ENCODE measurements at places on chromosomes 6 and 20. TPM values are rescaled to one million over a fixed set of nuclear protein-coding genes. Genes with fewer than 3 reads are reported as not detected.

PXDC1 gene
- total RNA-seq: 86.7 TPM

PNLDC1 gene
- total RNA-seq: not detected

GPX5 gene
- total RNA-seq: not detected

TBX18 gene
- 8.8 TPM for total RNA-seq

C4B gene
- 6.3 TPM for total RNA-seq

CYP24A1 gene
- 0.29 TPM for total RNA-seq

CALHM5 gene
- 2.2 TPM for total RNA-seq

DACT2 gene
- 0.88 TPM for total RNA-seq

CCN5 gene
- 1.3 TPM for total RNA-seq

NKX2-4 gene
- not detected for total RNA-seq

WFDC10B gene
- not detected for total RNA-seq

MCHR2 gene
- total RNA-seq: not detected

SLC22A3 gene
- 19.3 TPM for total RNA-seq

CEP57L1 gene
- 36.4 TPM for total RNA-seq

DAAM2 gene
- total RNA-seq: 2.3 TPM

HTR1E gene
- not detected for total RNA-seq

LEMD2 gene
- total RNA-seq: 64.0 TPM

HLA-F gene
- 14.7 TPM for total RNA-seq

MTFR2 gene
- total RNA-seq: 0.22 TPM

SGK2 gene
- total RNA-seq: 0.22 TPM

ECT2L gene
- total RNA-seq: not detected

ADTRP gene
- total RNA-seq: 2.8 TPM

ADGRB3 gene
- total RNA-seq: 0.29 TPM

MATN4 gene
- not detected for total RNA-seq

SLC22A1 gene
- total RNA-seq: 0.44 TPM

WFDC12 gene
- total RNA-seq: not detected

HLA-DMB gene
- not detected for total RNA-seq

TRIM38 gene
- total RNA-seq: 9.4 TPM

GLP1R gene
- total RNA-seq: not detected

CLVS2 gene
- not detected for total RNA-seq

Data from placental pericyte (primary cell).